ENCODE measurements at places on chromosomes 4 and X.
A peak's percentile ranks its signal among the peaks of the same experiment; 100 is the strongest.

GRCh38 chr4:172547724-172548123, 620.9 kb upstream of the GALNT7 start:
- no peak for DNase-seq

DNA sequence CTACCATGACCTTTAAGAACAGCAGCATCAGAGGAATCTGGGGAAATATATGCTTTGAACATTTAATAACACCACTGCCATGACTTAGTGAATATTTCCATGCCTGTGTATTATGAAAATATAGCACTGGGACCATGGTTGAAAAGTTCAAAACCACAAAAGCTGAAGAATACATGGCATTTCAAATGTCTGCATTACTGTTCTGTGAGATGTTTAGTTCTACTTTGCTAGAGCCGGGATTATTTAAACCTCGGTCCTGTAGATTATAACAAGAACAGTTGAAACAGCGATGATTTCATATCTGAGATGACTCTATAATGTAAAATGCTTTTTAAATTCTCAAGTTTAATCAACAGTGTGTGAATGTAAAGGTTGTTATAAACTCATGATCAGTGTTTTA, 126.7 kb upstream of the AGA start:
- DNase-seq, result peak; percentile 12

DNA sequence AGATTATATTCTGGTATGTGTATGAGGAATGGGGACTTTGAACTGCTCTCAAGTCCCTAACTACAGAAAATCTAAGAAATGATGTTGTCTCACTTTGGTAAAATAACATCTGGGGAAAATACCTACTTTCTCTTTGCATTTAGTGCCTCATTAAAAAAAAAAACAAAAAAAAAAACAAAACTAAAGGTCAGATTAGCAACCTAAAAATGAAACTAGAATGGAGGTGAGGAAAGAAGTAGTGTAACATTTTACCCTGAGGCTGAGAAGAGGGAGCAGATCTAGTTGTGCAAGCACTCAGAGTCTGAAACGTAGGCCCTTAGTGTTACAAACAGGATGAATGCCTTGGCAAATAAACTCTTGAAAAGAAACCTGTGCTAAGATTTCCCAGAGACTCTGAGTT, 56.0 kb downstream of the VGLL1 start:
- DNase-seq, result no peak

DNA sequence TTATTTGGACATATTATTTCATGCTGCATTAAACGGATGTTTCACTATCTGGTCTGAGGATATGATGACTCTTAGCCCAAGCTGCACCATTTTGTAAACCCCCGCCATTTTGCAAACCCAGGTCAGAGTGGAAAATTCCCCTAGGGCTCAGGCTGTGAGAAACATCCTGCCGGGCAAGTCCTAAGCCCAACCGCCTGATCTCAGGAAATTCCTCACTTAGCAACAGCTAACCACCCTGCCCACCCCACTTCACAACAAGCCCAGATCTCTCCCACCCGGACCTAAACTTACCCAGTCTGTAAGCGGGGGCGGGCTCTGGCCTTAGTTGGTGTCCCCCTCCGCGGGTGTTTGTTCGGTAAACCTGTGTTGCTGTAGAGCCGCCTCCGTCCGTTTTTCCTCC, 2747.1 kb downstream of the PCDH7 start:
- DNase-seq, result no peak

DNA sequence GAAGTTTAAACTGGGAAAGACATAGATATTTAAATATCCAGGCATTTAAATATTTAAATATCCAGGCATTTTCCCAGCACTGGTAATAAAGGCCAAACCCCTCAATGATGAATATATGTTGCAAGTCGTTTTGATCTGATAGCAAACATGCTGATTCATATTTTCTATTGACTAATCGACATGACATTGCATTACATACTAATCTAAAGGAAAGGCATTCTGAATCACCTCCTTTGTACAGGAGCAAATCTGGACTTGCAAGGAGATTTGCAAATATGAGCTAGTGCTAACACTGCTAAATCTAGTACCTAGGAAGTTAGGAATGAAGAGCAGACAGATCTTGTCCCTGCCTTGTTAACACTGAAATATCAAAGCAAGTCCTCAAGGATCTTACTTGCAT, 207.3 kb downstream of the SLC7A11 start:
- DNase-seq, result no peak
